ENCODE measurements at places on chromosomes 2 and 18.

DNA sequence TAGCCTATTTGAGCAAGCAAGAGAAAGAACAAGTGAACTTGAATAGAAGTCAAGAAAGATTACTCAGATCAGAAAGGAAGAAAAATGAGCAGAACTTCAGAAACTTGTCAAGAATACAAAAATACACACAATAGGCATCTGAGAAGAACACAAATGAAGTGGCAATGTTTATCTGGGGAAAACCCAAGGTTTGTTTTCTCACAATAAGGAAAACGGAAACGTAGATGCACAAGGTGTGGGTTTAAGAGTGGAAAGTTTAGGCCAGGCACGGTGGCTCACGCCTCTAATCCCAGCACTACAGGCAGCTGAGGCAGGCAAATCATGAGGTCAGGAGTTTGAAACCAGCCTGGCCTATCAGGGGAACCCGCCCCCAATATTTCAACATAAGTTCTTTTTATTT, 159.5 kb upstream of the GYPC start:
- DNase-seq, result no peak

DNA sequence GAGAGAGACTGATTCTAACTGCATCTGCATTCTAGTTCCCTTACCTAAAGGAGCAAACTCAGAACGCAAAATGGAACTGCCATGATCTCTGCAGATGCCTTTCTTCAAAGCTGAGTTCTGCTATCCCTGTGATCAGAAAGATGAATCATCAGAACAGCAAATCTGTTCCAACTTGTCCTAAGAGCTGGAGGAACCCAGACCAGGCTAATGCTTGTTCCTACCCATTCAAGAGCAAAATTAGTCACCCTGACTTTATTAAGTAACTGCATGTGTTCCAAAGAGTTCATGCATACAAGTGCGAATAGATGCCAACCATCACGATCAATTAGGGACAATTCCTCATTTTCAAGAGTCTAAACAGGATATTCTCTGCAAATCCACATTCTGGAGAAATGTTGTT, 46.5 kb downstream of the MBP start:
- no peak for DNase-seq

DNA sequence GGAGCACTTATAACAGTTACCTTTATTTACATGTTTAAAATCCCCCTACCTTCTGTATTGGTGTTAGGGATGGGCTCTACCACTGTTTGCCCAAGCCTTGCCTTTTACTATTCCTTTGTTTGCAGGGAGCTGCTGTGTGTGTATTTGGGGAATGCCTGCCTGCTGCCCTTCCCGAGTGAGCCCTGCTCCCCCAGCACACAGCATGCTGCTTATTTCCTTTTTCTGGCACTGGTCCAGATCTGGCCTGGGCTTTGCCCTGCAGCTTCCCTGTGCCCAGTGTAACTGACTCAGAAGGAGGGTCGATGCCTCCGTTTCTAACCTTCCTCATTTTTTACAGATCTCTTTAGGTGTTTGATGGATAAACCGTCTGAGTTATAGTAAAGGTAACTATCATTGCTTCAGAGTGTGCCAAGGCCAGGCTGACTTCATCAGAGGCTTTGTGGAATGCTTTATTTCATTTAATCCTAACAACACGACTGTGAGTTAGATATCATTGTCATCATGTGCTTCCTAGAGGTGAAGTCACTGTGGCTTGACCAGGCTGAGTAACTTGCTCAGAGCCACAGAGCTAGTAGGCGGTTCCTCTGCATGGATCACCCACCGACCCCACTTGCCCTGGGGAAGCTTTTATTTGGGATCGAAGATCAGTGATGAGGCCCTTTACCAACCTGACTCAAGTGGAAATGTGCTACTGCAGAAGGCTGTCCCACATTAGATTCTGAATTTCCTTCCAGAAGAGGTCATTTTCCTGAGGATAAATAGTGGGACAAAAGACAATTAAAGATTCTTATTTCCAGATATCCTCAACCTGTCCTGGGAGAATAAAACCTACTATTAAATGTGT, 238.8 kb downstream of the ZNF407 start:
- DNase-seq, result no peak

- DNase-seq, result no peak
These were observed 74.3 kb upstream of the CCDC150 start for GRCh38 chr2:196565106-196565765.

DNA sequence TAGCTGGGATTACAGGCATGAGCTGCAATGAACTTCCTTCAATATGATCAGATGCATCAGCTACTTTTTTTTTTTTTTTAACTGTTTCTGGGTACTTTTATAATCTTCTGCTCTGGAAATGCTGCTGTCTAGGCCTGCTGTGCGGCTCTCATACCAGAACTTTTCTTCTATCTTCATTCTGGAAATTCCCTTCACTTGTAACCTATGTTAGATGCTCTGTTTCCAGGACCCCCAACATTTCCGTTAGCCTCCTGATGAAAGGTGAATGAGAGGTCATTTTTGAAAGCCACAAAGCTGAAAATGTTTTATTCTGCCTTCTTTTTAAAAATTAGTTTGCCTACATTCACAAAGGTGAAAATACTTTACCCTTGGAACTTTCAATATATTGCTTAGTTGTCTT, 8.6 kb downstream of the AGFG1 start:
- DNase-seq, result no peak

DNA sequence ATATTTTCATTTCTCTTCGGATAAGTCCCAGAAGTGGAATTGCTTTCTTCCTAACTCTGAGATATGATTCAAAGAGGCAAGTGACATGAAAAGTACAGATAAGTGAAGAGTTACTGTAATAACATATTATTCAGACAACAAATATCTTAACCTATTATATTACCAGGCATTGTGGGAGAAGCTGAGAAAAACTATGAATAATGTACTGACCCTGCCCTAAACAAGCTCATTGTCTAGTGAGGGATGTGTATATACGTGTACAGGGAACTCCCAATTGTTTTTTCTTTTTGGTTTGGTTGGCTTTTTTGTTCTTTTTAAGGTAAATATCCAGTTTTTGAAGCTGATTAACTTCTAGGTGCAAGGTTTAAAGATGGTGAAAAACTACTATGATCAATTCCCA, 26.5 kb downstream of the NCKAP1 start:
- no peak for DNase-seq

DNA sequence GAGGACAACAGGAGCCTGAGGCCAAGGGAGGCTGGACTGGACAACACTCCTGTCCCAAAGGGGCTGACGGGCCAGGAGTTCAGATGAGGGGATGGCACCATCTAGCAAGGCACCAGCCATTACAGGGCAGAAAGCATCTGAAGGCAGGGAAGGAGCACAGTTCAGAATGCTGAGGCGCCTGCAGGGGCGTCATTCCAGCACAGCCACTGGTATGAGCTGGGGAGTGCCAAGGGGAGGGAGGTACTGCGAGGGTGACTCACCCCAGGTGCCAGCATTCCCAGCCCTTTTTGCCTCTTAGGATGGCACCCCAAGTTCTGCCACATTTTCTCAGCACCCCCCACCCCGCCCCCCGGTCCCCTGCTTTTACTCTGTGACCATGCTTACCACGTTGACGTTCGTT, 129.8 kb upstream of the EPAS1 start:
- DNase-seq, result no peak

DNA sequence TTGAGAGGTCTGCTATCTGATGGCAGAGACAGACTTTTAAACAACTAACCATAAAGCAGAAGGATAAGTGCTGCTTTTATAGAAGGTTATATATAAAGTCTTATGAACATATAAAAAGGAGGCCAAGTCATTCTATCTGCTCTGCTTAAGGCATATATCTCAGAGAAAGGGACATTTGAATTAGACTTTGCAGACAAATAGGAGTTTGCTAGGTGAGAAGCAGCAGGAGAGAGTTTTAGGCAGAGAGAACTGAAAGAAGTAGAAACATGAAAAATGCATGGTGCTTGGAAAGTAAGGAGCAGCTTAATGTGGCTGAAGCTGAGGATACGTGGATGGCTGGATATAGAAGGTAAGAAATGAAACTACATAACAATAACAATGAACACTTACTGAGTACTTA, 65.4 kb downstream of the LYPD1 start:
- DNase-seq, result no peak

DNA sequence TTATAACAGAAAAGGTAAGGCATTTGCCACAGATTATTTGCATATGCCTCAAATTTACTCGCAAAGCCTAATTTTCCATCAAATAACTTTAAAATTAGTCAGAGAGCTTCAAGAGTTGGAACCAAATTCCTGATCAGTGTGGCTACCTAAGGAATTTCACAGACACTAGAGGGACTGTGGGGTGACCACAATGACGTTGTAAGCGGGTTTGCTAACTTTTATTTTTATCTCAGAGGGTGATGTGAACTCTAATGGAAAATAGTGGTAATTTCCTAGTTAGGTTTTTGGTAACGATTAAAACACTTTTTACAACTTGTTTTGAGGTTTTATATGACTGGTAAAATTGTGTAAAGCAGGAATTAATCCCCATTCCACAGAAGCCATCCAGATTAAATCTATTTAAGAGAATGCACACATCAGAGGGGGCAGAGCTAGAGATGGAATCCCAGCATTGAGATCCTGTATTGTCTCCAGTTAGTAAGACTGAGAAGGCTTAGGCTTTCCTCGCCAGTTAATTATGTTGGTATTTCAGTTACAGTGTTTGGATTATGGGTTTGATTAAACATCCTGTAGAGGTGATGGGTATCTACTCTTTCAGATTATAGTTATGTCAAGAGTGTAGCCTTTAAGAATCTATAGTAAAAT, 129.0 kb downstream of the GPD2 start:
- no peak for DNase-seq

GRCh38 chr18:9417073-9417851, 58.1 kb upstream of the RALBP1 start:
- no peak for DNase-seq

DNA sequence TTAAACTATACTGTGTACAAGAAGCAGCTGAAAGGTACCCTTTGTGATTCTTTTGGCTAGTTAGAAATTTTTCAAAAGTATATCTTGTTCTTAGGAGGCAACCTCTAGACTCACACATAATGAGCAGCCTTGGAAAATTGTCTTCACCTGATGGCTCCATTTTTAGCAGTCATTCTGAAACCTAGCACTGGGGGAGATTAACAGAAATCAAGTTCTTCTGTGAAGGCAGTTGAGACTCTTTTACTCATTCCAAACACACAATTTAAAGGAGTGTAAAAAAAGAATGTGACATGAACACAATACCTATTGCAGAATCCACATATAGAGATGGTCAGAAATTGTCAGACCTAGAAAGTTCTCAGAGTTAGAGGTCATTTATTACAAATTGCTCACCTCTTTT, 197.7 kb downstream of the UBE2E3 start:
- no peak for DNase-seq

GRCh38 chr2:206457188-206457634, 13.9 kb downstream of the ADAM23 start:
- no peak for DNase-seq

DNA sequence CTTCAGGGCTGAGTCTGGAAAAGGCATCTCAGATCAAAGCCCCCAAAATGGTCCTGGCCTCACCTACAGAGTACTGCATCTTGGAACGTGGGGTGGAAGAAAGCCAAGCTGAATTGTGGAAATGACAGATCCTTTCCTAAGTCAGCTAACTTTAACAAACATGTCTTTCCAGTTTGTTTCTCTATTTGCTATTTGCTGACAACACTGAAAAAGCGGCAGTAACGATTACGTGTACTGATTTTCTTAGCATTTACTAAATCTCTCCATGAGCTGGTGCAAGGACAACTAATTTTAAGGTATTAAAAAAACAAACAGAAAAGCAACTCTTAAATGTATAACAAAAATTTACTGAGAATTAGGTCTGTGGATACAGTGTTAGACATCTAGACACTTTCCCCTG, 1.1 kb downstream of the HIBCH start:
- no peak for DNase-seq

DNA sequence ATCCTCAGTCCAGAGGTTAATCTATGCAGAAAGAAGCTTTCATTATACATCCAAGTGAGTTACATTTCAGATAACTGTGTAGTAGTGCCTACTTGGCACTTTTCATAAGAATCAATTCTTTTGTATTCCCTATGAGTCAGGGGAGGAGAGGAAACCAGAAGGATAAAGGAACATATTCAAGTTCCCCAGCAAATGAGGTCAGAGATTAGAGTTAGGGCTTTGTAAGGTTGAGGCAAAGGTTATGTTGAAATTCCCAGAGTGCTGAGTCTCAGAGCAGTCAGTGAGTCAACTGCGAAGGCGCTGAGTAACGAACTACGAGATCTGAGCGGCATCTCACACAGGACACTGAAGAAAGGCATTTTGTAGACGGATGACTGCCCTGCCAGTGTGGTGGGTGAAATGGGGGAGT, 25.1 kb upstream of the ME2 start:
- DNase-seq, result no peak

DNA sequence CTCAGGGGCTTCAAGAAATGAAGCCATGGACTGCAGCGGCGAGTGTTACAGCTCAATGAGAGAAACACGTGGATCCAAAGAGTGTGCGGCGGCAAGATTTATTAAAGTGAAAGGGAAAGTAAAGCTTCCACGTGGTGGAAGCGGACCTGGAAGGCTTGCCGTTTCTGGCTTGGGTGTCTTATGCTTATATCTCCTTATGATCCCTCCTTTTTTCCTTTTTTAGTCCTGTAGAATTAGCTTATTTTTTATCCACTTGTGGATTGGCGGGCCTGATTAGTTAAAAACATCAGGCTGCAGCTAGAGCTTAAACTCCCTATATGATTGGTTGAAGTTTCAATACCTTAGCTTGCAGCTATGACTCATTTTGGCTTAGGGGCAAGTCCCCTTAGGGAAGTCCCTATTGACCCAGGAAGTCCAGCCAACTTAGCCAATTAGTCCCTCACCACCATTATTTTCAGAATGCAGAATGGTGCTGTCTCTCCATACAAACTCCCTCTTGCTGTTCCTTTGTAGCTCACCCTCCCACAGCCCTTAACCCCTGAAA, 11.6 kb upstream of the HNMT start:
- no peak for DNase-seq

- DNase-seq, result no peak
These were observed 922 bp downstream of the HS1BP3 start for GRCh38 chr2:20649976-20650375.

GRCh38 chr2:130963849-130964793, 127.4 kb downstream of the ARHGEF4 start:
- no peak for DNase-seq

GRCh38 chr18:6401687-6402086, 13.0 kb downstream of the L3MBTL4 start:
- DNase-seq, result no peak

DNA sequence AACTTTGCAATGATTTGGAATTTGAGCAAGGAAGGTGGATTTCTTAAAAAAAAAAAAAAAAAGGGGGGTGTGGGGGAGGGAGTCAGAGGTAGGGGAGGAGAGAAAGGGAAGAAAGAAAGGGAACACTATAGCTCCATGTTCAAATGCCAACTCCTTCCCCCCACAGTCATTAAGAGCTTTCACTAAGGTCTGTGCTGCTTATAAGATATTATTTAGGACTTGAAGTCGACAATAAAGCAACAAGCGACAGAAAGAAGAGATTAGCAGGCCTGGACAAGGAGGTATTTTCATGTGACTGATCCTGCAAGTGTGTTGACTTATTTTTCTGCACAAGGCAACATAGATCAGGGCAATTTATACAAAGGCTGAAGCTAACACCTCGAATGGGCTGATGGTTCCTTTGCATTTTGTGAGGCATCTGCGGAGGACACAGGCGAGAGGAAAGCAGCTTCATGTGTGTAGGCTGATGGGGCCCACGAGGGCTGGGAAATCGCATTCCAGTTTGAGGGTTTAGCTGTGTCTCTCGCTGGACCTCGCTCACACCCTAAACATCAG, 382.0 kb downstream of the SOX11 start:
- DNase-seq, result no peak

GRCh38 chr2:110980339-110981062, 140.2 kb upstream of the BCL2L11 start:
- DNase-seq, result no peak
